ENCODE measurements at places on chromosomes 4 and X.

GRCh38 chrX:13258052-13258444 is 61.8 kb downstream of the ATXN3L start:
- DNase-seq, result no peak

DNA sequence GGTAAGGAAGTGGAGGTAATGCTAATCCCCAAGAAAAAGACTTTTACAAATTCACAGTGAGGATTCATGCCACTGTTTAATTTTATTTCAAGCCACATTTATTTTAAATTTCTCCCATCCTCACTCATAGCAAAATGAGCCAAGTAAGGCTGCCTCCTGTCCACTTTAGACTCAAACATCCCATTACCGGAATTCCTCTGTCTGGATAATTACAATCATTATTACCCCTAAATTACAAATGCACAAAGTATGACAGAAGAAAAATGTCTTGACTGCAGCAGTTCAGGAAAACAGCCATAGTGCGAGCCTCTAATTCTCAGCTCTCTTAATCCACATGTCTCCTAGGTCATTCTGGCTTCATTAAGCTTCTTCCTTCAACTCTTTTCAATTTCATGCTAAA is 57.0 kb downstream of the MAPK10 start:
- no peak for DNase-seq

DNA sequence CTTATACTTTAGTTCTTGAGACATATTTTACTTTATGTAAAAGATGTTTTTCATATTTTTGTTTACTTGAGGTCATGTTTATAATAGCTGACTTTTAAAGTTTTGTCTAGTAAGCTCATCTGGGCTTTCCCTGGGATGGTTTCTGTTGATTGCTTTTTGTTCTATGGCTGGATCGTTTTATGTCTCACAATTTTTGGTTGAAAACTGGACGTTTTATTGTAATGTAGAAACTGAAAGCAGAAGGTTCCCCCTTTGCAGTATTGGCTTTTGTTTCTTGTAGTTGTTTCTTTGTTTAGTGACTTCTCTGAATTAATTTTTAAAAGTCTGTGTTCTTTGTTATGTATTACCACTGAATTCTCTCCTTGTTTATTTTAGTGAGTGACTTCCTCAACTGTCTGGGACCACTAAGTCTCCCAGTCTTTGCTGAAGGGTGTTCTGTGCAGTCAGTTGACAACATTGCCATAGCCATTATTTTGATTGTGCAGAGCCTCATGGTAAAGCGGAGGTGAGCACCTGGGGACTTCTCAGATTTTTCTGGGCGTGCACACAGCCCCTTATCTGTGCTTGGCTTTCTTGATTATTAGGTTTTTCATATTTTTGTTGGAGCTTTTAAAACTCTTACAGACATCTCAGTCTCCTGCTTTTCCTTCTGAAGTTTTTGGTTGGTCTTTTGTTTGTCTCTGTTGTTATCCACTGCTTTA is 31.0 kb downstream of the KDM6A start:
- no peak for DNase-seq

- no peak for DNase-seq
Observed at GRCh38 chrX:47515941-47516665, 33.1 kb upstream of the ZNF41 start.

DNA sequence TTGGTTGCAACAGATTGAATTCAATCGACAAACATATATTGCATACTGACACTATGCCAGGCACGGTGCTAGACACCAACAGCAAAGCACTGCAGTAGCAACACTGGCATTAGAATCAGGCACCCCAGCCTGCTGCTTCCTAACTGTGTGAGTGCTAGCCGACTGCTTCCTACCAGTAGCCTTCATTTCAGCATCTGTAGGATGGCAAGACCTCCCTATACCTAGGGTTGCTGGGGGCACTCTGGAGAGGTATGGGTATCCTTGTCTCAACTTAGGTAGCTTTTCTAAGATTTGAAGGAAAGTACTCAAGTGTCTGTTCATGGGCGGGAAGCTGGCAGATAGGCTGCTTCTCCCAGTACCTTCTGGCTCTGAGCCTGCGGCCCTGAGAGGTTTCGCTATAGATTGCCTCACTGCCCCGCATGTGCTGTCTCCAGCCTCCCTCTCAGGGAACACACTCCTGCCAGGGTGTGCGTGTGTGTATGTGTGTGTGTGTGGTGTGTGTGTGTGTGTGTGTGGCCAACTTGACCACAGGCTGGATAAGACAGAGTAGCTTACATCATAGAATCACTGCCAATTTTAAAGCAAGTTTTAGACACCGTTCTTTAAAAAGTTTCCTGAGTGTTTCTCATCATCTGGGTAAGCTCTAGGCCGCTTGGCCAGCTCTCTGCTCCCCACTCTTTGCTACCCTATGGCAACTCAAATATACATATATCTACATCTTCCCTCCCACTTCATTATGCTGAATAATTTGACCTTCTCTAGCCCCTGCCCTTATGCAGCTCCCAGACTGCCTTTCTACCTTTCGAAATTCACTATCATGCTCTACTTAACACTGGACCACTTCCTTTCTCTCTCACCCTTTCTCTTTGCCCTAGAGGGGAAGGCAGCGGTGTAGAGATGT is 97.0 kb upstream of the PJA1 start:
- no peak for DNase-seq

DNA sequence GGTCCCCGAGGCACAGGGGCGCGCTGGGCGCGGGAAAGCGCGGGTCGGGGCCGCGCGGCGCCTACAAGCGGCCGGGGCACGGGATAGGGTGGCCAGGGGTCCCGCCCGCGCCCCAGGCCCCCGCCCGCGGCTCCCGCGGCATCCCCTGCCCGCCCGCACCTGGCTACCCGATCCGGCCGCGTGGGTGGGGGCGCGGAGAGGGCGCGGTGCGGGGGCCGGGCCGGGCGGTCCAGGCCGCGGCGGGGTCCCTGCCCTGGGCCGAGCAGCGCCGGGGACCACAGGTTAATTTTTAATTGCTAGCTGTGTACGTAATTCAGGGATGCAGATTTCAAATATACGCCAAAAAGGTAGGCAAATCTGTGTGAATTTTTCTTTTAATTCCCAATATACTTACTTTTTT is 44.3 kb upstream of the FAM47C start:
- DNase-seq, result no peak

DNA sequence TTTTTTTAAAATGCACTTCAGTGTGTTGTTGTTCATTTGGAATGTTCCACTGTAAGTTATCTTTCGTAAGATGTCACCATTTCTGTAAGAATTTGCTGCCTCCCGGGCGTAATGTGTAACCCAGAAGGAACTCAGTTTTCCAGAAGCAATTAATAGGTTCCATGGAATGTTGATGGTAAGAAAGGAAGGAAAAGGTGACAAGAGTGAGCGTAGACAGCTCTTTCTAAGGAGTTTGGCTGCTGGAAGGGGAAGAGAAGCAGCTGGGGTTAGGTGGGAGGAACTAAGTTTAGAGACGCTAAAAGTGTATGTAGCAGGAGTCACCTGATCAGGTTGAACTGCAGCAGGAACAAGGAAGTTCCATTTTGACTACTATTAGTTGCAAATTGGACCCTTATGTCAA is 35.9 kb downstream of the PNMA5 start:
- peak; percentile 0 for DNase-seq
